PC-3 (cell line): ENCODE measurements at places on chromosomes 4 and X.

DNA sequence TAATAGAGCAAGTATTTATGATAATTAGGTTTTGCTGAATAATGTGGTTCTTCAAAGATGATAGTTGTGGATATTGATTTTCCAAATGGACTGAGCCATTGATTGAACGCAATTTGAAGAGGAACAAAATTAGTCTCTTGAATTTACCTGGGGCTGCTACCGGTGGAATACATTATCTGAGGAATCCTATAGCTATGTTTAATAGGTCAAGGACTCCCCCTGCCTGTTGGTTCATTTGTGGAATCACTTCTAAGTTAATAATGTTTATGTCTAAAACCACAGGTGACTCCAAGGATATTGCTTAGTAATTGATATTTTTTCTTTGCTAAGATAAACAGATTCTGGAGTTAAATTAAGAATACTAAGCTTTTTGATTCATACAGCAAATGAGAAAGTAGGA is 576.0 kb upstream of the PABPC4L start:
- peak; percentile 15 for DNase-seq

GRCh38 chr4:185550933-185551332 is 15.6 kb upstream of the PDLIM3 start:
- DNase-seq = no peak

GRCh38 chr4:147740176-147740575 is 8.3 kb downstream of the ARHGAP10 start:
- no peak for DNase-seq

DNA sequence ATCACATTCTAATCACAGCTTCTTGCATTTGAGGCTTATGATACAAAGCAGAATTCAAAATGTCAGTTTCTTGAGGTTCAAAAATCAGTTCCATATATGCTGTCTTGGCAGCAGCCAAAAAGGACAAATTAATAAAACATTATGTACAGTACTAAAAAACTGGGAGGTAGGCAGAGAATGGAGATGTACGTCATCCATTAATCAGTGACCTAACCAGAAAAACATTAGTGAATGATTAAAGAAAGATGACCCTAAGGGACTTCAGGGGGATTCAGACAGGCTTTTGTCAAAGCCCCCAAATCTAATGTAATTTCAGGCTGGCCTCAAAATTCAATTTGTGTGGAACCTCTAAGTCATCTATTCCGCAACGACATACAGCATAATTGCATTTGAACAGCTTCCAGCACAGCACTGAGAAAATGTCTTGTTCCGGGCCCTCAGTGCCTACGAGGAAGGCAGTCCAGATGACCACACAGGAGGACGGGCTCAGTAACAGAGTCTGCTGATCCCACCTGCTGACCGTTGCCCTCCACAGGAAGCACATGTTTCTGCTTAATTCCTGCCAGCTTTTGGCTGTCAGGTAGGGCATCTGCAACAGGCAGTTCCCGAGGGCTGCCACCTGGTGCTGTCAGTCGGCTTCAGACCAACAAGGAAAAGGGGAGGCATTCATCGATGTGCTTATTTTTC is 83.8 kb upstream of the HHIP start:
- DNase-seq = no peak

DNA sequence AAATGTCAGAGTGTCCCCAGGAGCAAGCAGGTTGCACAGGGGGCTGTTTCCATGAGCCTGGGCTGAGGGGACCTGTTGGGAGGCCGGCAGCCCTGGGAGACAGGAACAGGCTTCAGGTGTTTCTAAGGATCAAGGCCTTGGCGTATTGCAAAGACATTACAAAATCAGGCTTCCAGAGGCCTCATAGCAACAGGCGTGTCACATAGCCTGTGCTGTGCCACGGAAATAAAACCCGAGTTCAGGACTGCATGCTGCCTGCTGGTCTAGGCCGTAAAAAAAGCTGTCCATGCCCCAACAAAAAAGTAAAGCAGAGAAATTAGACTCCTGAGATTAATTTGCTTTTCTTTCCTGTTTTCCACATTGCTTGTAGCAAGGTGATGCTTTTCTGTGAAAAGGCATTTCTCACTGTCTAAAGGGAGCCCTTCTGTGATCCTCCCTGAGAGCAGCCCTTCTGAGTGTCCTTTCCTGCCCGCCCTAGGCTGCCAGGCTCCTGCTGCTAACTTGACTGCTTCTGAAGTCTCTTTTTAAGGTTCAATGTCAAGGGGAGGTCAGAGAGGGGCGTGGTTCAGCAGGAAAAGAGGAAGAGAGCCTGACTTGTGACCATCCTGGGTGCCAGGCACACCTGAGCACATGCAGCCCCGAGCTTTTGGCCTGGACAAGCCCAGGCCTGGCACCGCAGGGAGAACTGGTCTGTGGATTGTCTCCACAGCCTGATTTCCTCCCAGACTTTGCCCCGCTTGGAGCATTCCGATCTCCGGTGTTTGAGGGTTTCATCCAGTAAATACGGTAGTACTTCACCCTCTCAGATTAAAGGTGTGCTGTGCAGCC is 21.3 kb downstream of the SHROOM2 start:
- DNase-seq = no peak

DNA sequence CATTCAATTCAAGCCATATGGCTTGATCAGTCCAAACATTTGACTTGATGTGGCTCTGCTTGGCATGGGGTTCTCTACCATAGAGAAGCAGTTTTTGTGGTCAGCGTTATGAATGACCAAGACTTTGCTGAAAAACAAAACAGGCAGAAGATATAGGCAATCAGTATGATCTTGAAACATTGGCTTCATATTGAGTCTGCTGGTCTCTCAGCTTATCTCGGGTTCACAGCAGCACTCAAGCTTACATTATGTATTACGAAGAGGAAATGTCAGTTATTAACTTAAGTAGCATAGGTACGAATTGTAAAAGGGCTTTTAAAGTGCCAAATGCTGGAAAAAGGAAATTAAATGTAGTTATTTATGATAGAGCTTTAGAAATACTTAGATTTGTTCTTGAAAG is 99.0 kb downstream of the AFF2 start:
- DNase-seq = no peak

GRCh38 chrX:9055354-9055753 is 21.4 kb upstream of the FAM9B start:
- DNase-seq = no peak

DNA sequence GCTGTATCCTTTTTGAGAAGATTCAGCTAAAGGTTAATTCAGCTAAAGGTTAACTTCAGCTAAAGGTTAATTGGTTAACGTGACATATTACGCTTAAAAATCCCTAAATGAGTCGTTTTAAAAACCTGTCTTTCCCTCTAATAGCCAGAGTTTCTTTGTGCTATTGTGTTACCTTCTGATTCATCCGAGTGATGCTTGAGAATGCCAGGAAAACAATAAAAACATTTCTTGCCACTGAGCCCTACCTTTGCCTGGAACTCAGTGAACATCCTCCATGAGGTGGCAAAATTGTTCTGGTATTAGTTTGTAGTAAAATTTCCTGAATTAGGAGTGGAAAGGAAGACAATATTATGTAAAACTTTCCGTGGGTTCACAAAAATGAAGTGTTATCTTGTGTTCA is 13.7 kb upstream of the TMPRSS11E start:
- DNase-seq = peak; percentile 29

DNA sequence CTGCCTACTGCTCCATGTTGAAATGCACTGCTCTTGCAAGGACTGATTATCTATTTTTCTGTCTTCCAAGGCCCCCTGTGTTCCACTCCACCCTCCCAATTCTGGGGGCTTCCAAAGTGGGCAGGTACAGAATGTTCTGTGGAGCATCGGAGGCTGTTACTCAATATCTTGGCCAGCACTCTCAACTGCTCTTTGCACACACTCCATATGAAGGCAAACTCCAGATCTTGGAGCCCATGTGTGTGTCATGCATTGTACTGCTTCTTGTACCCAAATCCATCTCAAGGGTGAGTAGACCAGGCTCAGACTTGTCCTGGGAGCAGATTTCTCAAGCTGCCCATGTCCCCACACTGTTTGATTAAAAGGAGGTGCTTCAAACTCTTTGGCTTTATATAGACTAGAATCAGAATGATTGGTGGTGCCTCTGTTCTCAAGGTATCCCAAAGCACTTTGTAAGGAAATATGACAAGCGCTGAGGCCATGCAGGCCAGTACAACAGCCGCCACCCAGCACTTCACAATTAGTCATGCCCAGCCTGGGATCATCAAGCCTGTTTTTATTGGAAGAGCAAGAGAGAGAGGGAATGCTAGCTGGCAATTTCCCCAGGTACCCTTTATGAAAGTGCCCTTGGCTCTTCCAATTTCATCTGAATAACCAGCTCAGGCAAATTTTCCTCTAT is 44.3 kb downstream of the AR start:
- no peak for DNase-seq
